ENCODE measurements at places on chromosomes 3 and 15.
A peak's percentile ranks its signal among the peaks of the same experiment; 100 is the strongest.

GRCh38 chr3:9342696-9343095 is 20.2 kb upstream of the THUMPD3 start:
- no peak for DNase-seq

DNA sequence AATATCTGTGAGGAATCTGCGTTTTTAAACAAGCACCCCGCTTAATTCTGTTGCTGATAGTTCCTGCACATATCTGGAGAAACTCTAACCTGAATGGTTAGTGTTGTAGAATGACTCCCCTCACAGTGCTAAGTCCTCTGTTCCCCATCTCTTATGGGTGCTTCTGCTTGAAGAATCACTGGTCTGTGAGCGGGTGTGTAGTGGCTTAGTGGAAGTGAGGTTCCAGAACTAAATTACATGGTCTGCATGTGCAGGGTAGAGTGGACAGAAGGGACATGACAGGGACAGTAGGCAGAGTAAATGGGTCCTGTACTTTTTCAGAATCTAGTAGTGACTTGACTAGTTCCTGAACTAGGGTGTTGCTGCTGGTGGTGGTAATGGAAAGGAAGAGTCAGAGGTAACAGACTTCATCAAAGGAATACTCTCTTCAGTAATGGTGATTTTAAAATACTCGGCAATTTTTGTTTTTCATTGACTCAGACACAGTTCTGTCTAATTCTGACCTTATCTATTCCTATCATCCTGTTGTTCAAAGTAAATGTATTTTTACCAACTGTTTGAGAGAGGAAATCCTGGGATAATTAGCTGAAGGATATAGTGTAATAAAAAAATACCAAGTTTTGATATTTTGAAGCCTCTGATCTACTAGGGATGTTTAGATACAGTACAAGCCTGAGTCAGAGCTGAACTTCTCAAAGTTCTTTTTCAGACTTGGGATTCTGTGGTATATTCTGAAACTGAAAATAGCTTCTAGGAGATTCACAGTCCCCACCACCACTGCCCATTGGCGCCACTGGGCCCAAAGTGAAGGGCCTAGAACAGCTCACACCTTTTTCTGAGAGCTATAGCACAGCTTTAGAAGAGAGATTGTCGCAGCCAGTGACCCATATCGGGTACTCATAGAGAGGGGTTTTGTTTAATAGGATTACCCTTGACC is 55.5 kb downstream of the FNDC3B start:
- peak; percentile 57 for DNase-seq

- DNase-seq: no peak
Observed at GRCh38 chr15:51796847-51797401, 32.5 kb upstream of the TMOD3 start.

GRCh38 chr15:96340598-96341512 is 10.4 kb downstream of the NR2F2 start:
- DNase-seq: no peak

DNA sequence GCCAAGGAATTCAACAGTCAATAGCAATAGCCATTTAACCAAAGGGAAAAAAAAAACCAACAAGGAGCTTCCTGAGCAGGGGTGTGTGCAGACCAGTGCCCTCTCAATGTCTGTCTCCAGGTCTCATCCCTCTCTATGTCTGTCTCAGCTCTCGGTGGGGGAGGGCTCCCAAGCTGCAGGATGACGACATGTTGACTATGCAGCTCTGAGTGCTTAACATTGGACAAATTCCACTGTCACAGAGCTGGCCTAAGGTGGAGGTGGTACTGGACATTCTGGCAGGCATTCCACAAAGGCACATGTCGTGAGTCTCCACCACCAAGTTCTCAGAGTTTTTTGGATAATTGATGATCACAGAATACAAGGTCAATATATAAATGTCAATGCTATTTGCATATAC is 2.0 kb upstream of the CAPN7 start:
- no peak for DNase-seq

DNA sequence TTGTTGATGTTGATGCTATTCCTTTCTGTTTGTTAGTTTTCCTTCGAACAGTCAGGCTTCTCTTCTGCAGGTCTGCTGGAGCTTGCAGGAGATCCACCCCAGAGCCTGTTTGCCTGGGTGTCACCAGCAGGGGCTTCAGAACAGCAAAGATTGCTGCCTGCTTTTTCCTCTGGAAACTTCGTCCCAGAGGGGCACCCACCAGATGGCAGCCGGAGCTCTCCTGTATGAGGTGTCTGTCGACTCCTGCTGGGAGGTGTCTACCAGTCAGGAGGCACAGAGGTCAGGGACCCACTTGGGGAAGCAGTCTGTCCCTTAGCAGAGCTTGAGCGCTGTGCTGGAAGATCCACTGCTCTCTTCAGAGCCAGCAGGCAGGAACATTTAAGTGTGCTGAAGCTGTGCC is 303.2 kb downstream of the ZIC1 start:
- no peak for DNase-seq

DNA sequence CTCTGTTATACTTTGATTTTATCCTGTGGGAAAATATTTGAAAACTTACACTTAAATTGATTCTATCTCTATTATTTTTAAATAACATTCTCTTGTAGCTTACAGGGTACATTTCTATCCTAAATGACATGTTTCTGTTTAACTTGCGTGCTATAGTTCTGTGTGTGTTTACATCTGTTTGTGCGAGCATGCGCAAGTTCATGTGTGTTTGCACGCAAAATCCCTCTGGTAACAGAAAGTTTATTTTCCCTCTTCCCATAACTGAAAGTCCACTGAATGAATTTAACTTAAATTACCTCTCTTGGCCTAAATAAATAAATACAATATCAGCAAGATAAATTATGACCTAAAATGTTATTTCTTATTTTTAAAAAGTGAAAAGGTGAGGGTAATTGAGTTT is 117.3 kb upstream of the NEO1 start:
- DNase-seq: no peak

GRCh38 chr3:126921085-126921824 is 61.7 kb upstream of the PLXNA1 start:
- DNase-seq: no peak

GRCh38 chr3:48248095-48248850 is 7.4 kb downstream of the ZNF589 start:
- no peak for DNase-seq

DNA sequence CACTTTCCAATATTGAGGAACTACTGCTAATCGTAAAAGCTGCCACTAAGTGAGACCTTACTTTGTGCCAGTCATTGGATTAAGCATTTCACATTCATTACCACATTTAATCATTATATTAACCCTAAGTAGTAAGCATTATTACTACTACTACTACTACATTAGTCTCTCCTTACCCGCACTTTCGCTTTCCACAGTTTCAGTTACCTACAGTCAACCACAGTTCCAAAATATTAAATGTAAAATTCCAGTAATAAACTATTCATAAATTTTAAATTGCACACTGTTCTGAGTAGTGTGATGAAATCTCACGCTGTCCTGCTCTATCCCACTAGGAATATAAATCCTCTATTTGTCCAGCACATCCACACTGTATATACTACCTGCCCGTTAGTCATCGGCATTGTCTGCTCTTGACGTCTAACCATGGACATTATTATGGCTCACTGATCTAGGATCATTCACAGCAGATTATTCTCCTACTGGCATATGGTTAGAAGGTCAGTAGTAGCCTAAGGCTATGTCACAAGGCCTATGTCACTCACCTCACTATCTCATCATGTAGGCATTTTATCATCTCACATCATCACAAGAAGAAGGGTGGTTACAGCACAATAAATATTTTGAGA is 121.1 kb downstream of the GSK3B start:
- DNase-seq: no peak

GRCh38 chr3:168249205-168249549 is 153.5 kb upstream of the GOLIM4 start:
- no peak for DNase-seq

- peak; percentile 59 for DNase-seq
Observed at GRCh38 chr3:118817748-118818165, 216.9 kb downstream of the IGSF11 start.

- peak; percentile 48 for DNase-seq
Observed at GRCh38 chr3:130699765-130700164, 46.9 kb downstream of the PIK3R4 start.

- DNase-seq: no peak
Observed at GRCh38 chr3:25690768-25691533, 26.2 kb upstream of the TOP2B start.

GRCh38 chr3:197394464-197395321 is 96.3 kb upstream of the DLG1 start:
- peak; percentile 86 for DNase-seq

DNA sequence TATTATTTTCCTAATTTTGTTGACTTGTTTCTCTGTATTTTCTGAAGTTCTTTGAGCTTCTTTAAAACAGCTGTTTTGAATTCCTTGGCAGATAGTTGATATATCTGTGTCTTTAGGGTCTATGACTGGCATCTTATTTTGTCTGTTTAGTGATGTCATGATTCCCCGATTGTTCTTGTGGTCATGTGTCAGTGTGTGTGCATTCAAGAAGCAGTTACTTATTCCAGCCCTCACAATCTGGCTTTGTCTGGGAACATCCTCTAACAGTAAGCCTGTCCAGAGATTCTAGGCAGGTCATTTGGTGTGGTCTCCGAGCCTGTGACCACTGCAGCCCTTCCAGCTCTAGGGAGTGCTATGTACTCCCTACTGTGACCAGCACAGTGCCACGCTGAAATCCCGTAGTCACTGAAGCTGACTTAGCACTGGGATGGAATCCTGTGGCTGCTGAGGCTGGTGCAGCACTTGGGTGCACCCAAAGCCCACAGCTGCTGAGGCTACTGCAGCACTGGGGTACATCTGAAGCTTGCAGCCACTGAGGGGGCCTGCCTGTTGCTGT is 6.7 kb downstream of the LNP1 start:
- no peak for DNase-seq

GRCh38 chr3:157347577-157348303 is 88.9 kb upstream of the PTX3 start:
- no peak for DNase-seq

- DNase-seq: no peak
Observed at GRCh38 chr15:50210462-50211157, 28.6 kb downstream of the SLC27A2 start.

DNA sequence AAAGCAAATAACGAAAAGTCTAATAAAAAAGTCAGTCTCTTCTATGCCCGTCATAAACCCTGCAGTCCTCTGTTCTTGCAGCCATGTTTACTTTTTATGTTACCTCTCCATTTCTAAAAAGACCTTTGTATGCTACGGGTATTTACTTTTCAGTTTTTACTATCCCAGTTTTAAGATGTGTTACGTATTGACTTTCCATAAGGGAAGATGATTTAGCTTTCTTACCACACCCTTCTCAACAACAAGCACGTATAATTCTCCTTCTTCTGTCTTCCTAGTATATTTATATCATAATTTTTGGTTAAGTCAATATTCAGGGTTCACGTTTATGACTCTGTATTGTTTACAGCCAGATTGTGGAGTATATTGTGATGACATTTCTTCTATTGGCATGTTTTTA is 10.8 kb downstream of the TRNT1 start:
- no peak for DNase-seq

DNA sequence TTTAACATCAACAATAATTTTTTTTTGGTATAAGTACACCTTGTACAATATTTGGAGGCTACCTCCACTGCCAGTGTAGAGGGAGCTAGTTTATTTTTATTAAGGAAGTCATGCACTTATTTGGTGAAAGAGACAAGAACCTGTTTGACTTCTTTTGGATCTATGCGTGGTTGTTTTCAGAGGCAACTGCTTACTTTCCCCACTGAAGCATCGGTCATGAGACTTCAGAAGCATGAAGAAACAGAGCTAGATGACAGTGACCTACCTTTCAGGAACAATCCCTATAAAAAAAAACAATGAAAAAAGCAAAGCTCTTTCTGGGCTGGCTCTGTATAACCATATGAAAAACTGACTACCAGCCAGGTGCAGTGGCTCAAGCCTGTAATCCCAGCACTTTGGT is 20.0 kb upstream of the ZNF148 start:
- no peak for DNase-seq

DNA sequence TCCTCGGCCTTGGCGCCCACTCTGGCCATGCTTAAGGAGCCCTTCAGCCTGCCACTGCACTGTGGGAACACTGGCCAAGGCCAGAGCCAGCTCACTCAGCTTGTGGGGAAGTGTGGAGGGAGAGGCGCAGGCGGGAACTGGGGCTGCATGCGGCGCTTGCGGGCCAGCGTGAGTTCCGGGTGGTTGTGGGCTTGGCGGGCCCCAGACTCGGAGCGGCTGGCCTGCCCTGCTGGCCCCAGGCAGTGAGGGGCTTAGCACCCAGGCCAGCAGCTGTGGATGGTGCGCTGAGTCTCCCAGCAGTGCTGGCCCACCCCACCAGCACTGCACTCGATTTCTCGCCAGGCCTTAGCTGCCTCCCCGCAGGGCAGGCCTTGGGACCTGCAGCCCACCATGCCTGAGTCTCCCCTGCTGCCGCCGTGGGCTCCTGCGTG is 13.1 kb upstream of the UBP1 start:
- DNase-seq: no peak

GRCh38 chr15:39588531-39589192 is 7.8 kb downstream of the THBS1 start:
- no peak for DNase-seq

DNA sequence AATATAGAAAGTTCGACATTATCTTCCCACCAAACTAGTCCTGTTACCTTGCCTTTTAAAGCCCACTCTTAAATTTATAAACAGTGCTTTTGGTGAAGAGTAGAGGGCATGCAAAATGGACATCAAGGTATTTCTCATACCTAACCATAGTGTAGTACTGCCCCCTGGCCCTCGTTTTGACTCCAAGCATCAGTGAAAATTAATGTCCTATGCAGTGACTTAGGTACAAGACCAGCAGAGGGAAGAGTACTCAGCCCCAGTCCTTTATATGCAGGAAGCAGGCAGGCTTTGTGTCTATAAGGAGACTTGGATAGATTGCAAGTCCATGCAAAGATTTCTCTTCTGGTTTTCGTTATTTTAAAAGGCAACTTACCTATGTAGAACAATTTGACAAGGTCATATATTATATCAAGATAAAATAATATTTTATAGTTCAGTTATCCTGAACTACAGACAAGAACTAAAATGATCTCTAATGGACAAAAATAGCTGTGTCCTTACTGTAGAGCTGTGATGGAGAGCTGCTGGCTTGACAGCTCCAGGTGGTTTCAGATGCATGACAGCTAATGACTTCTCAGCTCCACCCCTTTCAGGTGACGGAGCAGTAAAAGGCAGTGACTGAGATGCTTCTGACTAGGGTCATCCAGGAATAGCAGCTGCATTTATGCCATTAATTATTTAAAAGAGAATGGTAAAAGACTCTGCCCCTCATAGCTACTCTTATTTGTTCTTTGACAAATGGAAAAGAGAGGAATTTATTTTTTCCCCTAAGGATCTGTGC is 646.1 kb downstream of the SQOR start:
- no peak for DNase-seq

- DNase-seq: no peak
Observed at GRCh38 chr3:126937973-126938372, 44.9 kb upstream of the PLXNA1 start.

GRCh38 chr3:50390508-50391224 is 31.3 kb upstream of the TMEM115 start:
- DNase-seq: no peak

- no peak for DNase-seq
Observed at GRCh38 chr3:5017925-5018531, 38.8 kb downstream of the BHLHE40 start.

DNA sequence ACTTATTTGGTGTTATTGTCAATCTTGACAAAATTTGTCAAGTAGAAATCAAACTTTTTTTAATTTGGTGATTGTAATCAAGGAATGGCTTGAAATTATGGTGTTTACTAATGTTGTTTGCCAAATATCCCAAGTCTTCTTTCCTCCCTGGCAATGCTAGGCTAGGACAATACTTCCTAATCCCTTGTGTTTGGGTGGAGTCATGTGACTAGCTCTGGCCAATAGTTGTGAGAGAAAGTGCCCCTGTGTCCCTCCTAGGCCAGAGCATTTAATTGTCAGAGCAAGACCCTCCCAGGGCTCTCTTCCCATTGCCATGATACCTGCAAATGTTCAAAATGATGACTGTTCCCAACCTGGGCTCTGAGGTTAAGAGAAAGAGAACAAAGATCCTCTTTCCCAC is 132.7 kb downstream of the ANXA2 start:
- DNase-seq: no peak

All from activated CD4-positive, alpha-beta T cell treated with anti-CD3 and anti-CD28 coated beads, Interleukin-2, Interleukin-6, amounts not matched to agents 100 ng/mL and 50 ng/mL, durations not matched to agents 16 hours and 8 hours (primary cell).